GM19239 (cell line): ENCODE measurements at places on chromosomes 12 and 14.

- DNase-seq = no peak
Observed at GRCh38 chr12:45289245-45290215, 73.6 kb downstream of the ANO6 start.

DNA sequence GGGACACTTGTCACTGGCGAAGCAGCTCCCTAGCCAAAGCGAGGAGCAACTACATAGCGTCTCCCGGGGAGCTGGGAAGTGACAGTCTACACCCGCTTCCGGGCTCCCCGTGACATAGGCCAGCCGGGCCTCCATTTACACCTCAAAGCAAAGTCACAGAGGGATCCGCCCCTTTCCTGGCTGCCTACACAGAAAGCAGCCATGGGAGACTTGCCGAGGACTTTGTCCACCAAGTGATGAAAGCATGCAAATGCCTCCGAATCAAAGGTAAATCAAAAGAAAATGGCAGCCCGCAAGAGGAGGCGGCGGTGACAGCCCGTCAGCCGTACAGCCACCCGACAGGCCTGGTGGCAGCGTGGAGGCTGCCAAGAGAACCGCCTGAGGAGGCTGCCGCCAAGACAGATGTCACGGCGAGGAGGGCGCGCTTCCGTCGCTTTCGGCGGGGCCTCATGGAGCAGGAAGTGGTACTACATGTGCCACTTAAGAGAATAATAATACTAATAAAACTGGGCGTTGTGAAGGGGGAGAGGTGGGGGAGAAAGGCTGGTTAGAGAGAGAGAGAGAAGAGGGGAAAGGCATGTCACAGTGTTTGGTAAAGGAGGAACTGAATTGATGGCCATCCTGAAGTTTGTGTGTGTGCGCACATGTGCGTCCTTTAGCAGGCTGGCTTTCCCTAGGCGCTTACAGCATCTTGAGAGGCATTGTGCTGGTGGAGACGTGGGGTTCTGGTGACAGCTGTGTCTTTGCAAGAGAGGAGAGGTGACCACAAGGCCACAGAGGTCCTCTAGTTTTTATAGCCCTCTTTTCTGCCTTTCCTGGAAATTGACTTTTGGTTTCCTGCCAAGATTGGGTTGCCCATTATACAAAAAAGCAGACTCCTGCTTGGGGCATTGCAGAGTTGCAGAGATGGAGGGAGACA is 661.7 kb downstream of the VRK1 start:
- no peak for DNase-seq

GRCh38 chr14:68521557-68521901 is 271.3 kb downstream of the ZFP36L1 start:
- no peak for DNase-seq

- no peak for DNase-seq
Observed at GRCh38 chr12:121611306-121611705, 15.0 kb upstream of the ORAI1 start.

- no peak for DNase-seq
Observed at GRCh38 chr14:78970677-78971076, 800.5 kb downstream of the NRXN3 start.

DNA sequence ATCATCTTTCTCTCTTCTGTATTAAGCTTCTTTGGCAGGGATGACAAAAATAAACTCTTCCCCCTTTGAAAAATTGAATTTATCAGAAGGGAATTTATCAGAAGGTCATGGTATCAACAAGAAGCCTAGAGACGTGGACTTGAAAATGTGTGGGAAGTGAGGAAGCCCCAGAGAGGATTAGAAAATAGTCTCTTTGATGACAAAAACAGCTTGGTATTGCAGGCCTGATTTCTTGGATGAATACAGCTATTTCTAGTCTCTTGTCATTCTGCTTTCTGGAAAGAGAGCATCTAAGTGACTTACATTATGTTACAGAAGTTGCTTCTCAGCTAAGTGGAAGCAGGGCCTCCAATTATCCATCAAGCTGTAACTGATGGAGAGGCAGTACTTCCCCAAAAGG is 111.1 kb downstream of the KITLG start:
- DNase-seq = no peak

- DNase-seq = no peak
Observed at GRCh38 chr12:125289970-125290369, 224.7 kb downstream of the AACS start.

GRCh38 chr12:125604976-125605375 is 539.7 kb downstream of the AACS start:
- no peak for DNase-seq

DNA sequence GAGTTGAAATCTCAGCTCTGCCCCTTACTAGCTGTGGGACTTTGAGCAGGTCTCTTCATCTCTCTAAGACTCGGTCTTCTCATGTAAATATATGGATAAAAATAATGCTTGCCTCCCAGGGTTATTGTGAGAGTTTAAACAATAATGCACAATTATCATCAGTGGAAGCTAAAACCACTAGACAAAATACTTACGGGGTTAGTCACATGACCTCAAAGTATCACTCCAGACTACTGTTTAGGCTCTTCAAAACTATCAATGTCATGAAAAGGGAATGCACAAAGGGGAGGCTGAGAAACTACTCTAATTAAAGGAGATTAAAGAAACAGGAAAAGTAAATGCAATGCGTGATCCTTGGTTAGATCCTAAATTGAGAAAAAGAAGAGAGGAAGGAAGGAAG is 24.5 kb upstream of the TSPAN11 start:
- no peak for DNase-seq

DNA sequence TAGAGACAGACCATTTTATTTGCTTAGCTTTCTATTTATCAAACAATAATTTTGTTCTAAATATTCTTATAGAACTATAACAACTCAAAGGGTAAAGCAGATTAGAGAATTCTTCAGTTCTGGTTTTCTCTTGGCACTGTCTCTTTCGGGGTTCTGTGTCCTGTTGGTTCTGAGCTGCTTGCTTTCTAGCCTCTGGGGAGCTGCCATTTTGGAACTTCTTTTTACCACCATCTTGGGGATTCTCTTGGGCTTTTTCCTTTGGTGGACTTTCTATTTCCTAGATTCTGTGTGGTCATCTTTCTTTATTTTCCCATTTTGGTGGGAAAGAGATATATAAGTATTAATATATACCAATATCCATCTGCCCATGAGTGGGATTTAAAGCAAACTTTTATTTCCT is 467.7 kb downstream of the PCNX1 start:
- no peak for DNase-seq

GRCh38 chr14:102504328-102504999 is 5.1 kb downstream of the ANKRD9 start:
- no peak for DNase-seq

GRCh38 chr12:30746190-30746589 is 8.6 kb downstream of the CAPRIN2 start:
- DNase-seq = no peak

DNA sequence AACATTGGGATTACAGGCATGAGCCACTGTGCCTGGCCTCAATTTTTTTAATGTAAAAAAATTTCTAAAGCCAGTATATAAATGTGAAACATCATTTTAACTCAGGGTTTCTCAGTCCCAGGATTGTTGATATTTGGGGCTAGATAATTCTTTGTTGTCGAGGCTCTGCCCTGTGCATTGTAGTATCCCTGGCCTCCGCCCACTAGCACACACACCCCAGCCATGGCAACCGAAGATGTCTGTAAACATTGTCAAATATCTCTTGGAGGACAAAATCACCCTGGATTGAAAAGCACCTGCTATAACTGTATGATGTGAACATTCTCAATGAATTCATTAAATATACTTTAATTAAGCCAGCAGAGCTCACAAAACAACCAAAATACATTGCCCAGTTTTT is 8.4 kb upstream of the CIT start:
- no peak for DNase-seq

DNA sequence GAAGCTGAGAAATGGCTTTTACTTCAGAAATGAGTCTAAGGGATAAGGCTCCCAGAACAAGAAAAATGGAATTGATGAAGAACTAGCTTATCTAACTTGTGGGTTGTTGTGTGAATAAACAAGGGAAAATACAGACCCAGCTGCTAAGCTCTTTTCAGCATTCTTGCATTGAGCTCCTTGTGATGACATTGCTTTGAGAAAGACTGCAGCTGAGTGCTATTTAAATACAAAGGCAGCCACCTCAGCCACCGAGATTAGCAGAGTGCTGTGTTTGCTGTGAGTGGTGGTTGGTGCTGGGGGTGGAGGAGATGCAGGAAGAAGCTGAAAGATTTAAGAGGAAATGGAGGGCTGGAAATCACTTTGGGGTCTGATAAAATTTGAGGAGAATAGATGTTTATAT is 396.0 kb upstream of the PRICKLE1 start:
- no peak for DNase-seq

DNA sequence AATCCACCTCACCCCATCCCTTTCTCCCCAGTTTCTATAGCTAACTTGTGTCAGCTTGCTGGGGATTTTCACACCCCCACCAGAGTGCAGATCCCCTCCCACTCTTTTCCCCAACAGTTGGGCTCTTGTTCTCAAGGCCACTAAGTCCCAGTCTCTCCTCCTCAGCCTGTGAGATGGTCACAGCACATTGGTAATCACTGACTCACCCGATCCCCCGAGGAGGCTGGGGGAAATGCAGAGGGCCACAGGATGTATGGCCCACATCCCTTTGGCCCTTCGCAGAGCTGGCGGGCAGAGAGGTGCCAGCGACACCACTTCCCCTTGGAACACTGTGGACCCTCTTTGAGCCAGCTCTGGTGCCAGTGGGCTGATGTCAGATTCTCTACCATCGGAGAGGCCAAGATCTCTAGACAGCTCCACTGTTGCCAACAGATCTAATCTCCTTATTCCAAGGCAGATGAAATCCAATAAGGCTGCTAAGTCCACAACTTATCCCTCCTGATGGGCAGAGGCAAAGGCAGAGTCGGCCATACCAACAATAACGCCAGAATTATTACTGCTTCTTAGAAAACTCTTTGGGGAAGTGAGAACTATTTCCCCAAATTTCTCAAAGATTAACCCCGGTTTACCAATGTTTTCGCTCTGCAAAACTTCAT is 1.6 kb downstream of the FMNL3 start:
- DNase-seq = no peak

- no peak for DNase-seq
Observed at GRCh38 chr12:20469756-20470155, 101.4 kb downstream of the PDE3A start.

- DNase-seq = no peak
Observed at GRCh38 chr12:13812168-13812567, 169.2 kb downstream of the GRIN2B start.

DNA sequence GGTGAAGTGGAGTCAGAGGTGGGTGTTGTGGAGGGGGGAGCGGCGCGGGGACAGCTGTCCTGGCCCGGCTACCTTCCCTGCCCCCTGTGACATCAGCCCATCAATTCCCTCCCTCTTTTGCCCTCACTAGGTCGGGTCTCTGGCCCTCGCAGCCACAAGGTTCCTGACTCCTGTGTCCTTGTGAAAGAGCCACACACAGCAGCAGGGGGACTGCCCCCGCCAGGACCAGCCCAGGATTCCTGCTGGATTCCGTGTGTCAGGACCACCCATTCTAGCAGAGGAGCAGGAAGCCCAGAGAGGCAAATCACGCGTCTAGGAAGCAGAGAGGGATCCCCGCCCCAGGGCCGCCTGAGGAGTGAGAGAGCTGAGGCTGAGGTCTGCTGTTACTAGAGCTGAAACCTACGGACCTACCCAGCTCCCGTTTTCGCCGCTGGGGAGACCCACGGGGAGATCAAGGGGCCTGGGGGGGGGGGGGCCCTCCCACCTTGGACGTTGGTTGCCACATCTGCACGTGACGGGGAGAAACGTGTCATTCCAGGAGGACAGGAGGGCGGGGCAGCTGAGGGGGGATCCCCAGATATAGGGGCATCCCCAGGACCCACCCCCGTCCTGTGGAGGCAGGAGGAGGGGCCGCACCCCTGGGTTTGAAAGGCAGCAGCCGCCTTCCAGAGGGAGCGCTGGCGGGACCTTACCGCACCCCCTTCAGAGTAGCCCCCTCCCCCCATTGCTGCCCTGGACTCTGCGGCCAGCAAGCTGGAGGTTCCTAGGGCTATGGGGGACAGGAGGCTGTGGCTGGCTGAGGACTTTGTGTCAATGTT is 12.5 kb upstream of the INF2 start:
- no peak for DNase-seq

DNA sequence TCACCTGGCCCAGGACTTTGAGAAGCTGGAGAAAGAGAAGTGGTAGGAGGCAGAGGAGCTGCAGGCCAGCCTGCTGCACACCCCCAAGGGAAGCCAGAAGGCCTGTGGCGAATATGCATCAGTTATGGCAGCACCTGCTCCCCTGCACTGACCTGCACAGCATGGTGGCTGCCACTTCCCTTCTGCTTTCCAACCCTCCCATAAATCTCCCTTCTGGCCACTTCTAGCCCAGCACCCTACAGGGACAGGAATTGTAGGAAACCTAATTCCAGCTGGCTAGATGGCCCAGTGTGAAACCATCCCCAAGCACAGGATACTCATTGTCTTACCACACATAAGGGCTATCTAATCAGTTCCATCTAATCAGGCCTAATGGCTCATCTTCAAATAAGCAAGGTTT is 136.3 kb downstream of the TBX3 start:
- no peak for DNase-seq

DNA sequence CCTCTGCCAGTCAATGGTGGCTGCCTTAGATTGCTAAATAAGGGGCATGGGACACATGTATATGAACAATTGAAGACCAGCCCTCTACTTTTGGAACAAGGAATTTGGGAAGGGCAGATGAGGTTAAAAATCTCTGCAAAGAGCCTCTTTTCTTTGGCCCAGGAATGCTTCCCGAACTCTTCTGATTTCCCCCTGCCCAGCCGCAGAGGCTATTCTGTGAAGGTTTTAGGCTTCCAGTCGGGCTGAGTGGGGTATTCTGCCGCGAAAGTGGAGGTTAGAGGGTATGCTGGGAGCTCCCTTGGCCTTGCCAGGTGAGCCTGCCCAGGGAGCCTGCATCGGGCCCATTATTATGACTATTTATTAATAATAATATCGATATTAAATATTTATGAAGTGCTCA is 1.2 kb downstream of the POU6F1 start:
- no peak for DNase-seq

GRCh38 chr12:45611061-45611460 is 118.4 kb upstream of the ARID2 start:
- no peak for DNase-seq

DNA sequence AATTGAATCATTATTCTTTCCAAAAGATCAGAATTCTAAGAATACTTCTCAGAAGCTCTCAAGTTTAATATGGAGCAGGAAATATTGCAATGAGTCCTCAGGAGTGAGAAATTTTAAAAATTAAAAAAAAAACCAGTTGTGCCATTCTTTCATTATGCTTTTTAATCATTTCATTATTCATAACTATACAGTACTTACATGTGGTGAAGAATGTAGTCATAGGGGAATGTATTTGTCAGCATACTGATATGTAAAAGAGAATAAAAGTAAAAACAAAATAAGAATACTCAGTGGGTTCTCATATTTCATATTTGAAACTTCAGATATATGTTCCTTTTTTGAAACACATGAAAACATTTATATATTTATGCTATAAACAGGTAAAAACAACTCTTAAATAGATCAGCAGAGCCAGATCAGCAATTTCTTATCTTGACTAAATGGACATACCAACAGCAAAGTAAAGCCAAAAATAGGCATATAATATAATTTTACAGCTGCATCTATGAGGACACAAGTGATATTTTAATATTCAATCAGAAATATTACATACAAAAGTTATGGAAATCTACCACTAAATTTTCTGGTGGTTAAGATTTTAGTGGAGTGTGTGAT is 19.9 kb upstream of the MBIP start:
- no peak for DNase-seq
